IMR-90 (cell line): ENCODE measurements at places on chromosomes 2 and 18. TPM values are rescaled to one million over a fixed set of nuclear protein-coding genes. Genes with fewer than 3 reads are reported as not detected.
A peak's percentile ranks its signal among the peaks of the same experiment; 100 is the strongest.

Gene CCDC150
- 3.3 and 4.3 TPM in 2 replicates for polyA plus RNA-seq

Gene DLGAP1
- polyA plus RNA-seq = 0.04 and 0.09 TPM in 2 replicates

Gene ASTL
- polyA plus RNA-seq = not detected in 2 replicates

Gene COL3A1
- polyA plus RNA-seq = 326 and 402 TPM in 2 replicates

Gene DNAH7
- 0.16 and 0.22 TPM in 2 replicates for polyA plus RNA-seq

Gene IL1RL2
- polyA plus RNA-seq = 0.09 and 0.26 TPM in 2 replicates

Gene CXCR1
- not detected in 2 replicates for polyA plus RNA-seq

Gene MC4R
- 0.09 and 0.14 TPM in 2 replicates for polyA plus RNA-seq

Gene CELF4
- not detected in 2 replicates for polyA plus RNA-seq

Gene POTEC
- polyA plus RNA-seq = not detected in 2 replicates

Gene NRP2
- polyA plus RNA-seq = 45.2 and 51.3 TPM in 2 replicates

Gene MYL1
- polyA plus RNA-seq = not detected in 2 replicates

GRCh38 chr18:6022074-6022444, 126.7 kb upstream of the TMEM200C start:
- DNase-seq = peak; percentile 65

DNA sequence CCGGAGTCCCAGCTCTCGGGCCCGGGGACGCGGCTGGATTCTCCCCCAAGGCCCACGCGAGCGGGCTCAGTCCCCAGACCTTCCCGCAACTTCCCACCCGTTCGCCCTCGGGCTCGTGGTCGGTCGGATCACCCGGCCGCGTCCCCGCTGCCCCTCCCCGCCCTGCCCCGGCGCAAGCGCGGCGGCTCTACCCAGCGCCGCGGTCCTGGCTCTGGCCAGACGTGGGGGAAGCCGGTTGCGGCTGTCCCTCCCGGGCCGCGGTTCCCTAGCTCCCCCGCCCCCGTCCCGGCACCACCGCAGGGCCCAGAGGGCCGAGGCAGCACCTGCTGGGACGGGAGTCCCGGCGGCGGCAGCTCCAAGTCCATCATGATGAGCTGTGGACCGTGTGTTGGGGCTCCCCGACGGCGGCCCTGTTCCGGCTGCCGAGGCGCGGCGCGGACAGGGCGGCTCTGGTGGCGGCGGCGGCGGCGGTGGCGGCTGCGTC, 276 bp downstream of the NFE2L2 start:
- peak; percentile 36 for DNase-seq

- DNase-seq = no peak
Observed at GRCh38 chr18:74413836-74414235, 43.3 kb downstream of the DIPK1C start.

GRCh38 chr2:239549711-239550255, 149.0 kb upstream of the HDAC4 start:
- DNase-seq = no peak

DNA sequence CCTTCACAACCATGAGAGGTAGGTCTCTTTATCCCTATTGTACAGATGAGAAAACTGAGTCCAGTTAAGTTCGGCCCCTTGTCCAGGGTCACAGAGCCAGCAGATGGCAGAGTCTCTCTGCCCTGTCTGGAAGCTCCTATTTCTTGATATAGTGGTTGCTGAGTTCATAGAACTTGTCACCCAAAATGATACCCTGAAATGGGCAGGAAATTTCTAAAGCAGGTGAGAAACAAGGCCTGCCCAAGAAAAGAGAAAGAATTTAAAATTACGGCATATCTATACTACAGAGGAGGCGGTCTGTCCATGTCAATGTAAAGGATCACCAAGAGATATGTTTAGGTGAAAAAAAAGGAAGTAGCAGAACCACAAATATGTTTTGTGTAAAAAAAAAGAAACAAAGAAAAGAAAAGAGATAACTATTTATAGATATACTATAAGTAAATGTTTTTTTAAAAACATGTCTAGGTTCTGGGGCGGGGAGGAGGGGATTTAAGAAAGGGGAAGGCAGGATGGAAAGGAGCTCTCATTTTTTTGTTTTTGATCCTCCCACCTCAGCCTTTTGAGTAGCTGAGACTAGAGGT, 39.8 kb downstream of the MYO7B start:
- DNase-seq = no peak

DNA sequence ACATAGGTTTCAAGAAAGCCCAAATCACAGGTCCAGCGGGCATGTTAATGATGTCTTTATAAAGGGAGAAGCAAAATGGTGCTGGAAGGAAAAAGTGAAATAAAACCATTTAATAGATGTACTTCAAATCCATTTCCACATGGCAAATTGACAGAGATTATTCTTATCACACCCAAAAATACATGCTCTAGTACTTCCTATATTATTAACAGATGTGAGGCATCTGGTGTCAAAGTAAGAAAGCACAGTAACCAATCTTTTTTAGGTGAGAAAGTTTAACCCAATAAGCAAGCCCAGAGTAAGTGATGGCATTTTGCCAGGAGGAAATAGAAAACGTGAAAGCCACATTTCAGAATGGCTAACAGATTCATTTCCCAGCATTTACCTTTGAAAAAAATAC, 128.0 kb downstream of the ABCA12 start:
- DNase-seq = no peak

DNA sequence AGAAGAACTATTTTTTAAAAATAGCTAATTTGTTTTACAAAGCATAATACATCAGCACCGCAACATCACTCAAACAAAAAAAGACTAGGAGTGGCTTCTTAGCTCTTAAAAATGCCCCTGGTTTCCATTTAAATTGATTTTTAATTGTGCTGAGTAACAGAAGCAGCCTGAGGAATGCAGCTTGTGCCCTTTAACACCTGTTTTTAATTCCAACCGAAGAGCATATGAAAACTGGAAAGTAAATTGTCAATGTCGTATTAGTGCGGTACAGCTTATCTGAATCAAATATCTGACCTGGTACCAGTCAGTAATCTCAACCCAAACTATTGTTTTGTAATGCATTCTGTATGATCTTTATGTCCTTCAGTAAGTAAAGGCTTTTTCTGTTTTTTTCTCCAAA, 13.2 kb upstream of the CD302 start:
- no peak for DNase-seq

DNA sequence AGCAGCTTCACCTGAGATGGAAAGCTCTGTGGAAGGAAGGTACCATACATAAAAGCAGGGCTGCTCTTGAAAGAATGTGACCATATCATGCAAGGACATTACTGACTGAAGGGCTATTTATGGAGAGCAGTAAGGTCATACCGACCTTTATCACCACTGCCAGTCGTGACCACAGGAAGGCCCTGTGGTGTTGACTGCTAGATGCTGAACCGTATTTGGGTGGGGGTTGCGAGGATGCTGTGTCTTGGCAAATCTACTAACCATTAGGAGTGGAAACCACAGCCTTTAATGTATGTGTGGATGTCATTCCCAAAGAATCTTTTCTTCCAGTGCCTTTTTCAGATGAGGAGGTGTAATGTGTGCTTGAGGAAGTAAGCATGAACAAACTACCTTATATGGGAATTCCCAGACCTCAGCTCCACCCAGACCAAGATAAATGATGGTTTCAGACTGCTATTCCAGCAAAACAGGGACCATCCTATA, 60.8 kb downstream of the LIMS1 start:
- DNase-seq = peak; percentile 96

DNA sequence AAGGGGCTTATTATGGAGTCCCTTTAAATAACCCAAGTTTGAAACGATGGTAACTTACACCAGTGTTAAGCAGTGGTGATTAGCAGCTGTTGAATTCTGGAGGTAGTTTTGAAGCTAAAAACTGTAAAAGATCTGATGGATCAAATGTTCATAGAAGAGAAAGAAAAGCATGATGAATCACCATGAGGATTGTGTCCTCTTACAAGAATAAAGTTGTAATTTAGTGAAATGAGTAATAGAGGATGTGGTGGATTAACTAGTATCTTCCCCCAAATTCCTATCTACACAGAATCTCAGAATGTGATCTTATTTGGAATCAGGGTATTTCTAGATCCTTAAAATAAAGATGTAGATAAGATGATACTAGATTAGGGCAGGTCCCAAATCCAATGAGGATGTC, 1138.2 kb upstream of the TMEFF2 start:
- DNase-seq = no peak

DNA sequence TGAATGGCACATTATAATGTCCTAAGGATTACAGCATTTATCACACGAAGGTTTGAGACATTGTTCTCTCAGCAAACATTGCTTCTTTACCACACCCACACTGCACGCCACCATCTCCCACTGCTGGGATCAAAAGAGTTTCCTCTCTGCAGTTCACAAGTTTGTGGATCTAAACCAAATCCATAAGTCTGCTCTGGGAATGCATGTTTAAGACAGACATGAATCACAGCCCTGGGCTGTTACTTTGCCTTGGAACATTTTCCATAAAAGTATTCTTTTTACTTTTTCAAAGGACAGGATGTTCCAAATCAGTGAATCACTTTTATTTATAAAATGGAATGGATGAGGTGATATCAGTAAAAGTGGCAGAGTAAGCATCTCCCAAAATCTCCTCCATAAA, 36.1 kb downstream of the STPG4 start:
- peak; percentile 89 for DNase-seq

DNA sequence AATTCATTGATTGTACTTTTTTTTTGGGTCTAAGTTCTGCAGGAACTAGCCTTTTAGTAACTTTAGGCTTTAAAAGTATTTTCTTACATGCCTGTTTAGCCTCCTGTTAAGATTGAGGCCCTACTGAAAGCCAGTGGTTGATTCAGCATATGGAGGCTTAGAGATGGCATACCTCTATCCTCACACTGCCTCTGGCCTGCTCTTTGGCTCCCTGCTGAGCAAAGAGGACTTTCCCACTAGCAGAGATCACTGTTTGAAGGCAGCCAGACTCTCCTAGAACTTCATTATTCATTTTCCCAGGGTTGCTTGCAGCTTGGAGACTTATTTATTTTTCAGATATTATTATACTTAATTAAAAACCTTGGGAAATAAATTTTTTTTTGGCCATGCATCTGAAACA, 405.6 kb upstream of the MEX3C start:
- DNase-seq = no peak

GRCh38 chr18:59801576-59801975, 98.2 kb upstream of the PMAIP1 start:
- no peak for DNase-seq

DNA sequence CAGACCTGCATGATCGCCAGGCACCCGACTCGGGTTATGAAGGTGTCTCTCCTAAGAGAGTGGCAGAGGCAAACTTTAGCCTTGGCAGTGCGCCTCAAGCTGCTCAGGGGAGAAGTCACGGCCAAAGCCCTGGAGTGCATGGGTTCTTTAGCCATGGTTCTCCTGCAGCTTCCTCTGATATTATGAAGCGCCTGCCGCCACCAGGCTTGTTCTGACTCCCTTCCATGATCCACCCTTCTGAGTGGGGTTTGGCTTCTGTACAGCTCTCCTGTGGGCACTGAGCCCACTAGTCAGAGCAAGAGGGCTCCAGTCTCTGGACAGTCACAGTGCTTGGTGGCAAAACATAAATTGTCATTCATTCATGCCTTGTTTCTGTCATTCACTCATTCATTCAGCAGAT, 25.9 kb upstream of the TMBIM1 start:
- DNase-seq = no peak

GRCh38 chr2:6828299-6828584, 37.5 kb downstream of the CMPK2 start:
- DNase-seq = peak; percentile 54

DNA sequence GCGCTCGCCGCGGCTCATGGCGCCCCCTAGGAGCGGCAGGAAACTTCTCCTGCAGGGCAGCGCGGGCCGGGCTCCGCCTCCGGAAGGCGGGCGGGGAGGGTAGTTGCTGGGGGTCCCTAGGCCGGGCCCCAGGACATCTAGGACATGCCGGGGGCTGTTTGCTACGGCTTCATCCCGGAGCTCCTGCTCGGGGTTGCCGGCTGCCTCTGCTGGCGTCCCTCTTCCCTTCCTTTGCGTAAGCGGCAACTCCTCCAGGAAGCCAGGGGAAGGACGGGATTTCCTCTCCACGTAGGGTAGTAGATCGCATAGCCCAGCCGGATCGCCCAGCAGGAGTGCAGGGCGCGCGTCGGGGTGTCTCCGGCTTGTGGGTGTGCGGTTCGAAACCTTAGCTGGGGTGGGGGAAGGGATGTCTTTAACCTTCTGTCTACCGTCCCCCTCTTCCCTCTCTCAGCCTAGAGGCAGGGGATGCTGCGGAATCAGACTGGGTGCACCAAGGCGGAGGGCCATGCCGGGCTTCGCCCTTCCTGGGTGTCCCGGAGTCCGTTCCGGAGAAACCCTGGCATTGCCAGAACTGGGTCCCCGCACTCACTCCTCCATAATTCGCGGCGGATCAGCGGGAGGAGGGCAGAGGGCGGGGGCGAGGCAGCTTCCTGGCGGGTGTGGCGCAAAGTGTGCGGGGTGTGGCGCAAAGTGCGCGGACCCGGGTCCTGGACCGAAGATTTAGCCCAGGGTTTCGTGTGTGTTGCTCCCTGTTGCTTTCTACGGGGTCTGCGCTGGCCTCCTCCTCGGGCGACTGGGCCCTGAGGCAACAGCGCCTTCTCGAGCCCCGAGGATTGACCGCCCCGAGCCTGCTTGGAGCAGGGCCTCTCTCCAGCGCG, 12.2 kb upstream of the SKOR2 start:
- DNase-seq = no peak

DNA sequence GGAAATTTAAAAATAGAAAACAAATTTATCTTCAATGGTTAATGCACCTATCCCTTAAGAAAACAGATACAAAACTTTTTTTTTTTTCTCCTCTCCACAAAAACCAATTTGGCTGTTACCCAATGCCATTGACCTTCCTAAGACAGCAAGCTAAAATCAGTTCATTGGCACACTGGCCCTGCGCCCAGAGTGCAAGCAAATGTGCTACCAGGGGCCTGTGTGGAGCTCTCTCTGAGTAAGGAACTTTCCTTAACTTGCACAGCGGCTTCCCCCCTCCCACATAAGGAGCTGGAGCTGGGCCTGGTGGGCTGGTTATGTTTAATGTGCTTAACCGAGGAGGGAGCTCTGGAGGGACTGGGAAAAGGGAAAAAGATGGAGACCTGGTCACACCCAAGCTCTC, 17.6 kb upstream of the POU3F3 start:
- no peak for DNase-seq

DNA sequence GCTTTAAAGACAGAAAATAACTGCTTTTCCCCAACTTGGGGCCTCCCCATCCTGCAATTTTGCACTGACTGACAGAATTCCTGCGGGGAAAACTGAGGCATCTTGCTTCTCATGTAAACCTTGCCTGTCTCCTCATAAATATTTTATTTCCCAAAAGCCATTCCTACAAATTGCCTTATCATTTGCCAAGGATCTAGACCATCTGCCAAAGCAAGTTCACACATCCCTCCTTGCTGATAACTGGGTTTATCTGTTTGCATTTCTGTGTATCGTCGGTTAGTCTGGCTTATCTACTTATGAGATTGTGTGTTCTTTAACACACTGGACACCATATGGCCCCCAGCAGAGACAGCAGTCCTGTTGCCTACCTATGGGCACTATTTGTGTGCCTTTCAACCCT, 3.0 kb upstream of the CNGA3 start:
- no peak for DNase-seq

DNA sequence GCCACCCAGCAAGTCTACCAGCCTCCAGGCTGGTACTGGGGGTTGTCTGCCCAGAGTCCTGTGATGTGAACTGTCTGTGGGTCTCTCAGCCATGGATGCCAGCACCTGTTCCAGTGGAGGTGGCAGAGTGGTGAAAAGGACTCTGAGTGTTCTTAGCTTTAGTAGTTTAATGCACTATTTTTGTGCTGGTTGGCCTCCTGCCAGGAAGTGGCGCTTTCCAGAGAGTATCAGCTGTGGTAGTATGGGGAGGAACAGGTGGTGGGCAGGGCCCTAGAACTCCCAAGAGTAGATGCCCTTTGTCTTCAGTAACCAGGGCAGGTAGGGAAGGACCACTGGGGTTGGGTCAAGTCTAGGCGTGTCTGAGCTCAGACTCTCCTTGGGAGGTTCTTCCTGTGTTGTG, 356.7 kb downstream of the STK39 start:
- DNase-seq = no peak
